Lung (tissue), 17 donors: ENCODE measurements at places on chromosomes 5 and 9. TPM values are rescaled to one million over a fixed set of nuclear protein-coding genes. Genes with fewer than 3 reads are reported as not detected.

SLC6A7 gene
- total RNA-seq, result not detected

FAF2 gene
- total RNA-seq, result 40.1 TPM

ZFP37 gene
- total RNA-seq, result 2.4 TPM

GRCh38 chr9:129166623-129167557 is 11.2 kb downstream of the IER5L start:
- DNase-seq, result peak; percentile 86

PCDHGA11 gene
- total RNA-seq, result 11.1 TPM

- DNase-seq, result no peak
These were observed 12.2 kb downstream of the ABCA1 start for GRCh38 chr9:104915753-104916152.

- peak; percentile 94 for DNase-seq
These were observed 1.4 kb downstream of the ATOSB start for GRCh38 chr9:35114113-35114839.

- DNase-seq, result no peak
These were observed 22.4 kb upstream of the NREP start for GRCh38 chr5:111779260-111779921.

GRCh38 chr9:36164989-36165388 is 4.2 kb upstream of the CCIN start:
- DNase-seq, result no peak

NFIB gene
- total RNA-seq, result 189 TPM

SLCO4C1 gene
- 18.8 TPM for total RNA-seq

MARVELD2 gene
- 25.6 TPM for total RNA-seq

GRCh38 chr9:93899609-93900435 is 55.3 kb downstream of the BARX1 start:
- DNase-seq, result no peak

MELK gene
- total RNA-seq, result 3.5 TPM

DNA sequence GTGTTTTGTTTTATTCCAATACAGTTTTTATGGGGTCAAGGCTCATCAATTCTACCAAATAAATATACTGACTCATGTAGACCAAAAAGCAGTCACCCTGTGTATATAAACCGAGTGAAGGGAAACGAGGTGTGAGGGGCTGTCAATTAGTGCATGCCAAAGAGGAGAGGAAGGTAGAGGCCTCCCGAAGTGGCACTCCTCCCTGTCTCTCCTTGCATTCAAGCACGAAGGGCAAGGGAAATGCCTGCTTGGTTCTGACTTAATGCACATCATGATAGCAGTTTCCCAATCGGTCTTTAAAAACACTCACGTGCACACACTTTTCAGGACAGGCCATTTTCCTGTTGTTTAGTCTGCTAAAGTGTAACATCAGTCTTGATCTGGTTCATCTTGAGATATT is 125.6 kb upstream of the SLCO6A1 start:
- no peak for DNase-seq

GRCh38 chr9:87516222-87516925 is 18.7 kb downstream of the DAPK1 start:
- DNase-seq, result no peak

CCL27 gene
- 0.55 TPM for total RNA-seq

DNA sequence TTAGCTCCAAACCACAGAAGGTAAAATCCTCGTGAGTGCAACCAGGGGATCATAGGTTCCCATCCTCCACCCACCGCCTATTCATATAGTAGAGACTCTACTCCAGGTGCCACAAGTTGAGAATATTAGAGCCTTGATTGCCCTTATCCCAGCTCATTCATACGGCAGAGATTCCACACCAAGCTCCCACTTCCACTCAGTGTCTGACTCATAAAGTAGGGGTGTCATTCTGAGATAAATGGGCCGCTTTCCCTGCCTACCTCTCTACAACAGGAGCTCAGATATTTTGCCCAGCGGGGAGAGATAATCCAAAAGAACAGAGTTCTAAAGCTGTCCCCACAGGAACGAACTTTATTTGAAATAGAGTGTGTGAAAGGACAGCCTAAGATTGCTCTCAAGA is 9.4 kb downstream of the SLC22A4 start:
- no peak for DNase-seq

IFNK gene
- total RNA-seq, result not detected

BTNL9 gene
- total RNA-seq, result 73.1 TPM

DNA sequence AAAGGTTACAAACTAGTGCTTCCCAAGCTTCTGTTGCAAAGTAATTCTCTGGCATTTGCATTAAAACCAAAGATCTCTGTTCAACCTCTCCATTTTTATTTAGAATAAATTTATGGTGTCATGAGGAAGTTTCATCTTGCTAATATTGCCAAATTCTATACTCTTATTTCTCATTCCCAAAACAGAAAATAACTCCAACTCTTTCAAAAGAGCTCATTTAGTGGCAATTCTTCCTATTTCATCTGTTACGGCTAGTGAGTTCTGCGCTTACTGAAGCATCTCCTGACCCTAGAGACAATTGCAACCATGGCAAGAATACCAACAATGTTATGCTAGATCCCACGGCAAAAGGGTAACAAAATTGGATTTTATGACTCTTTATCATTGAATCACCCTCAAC is 97.0 kb downstream of the HINT1 start:
- no peak for DNase-seq

GRCh38 chr9:20698782-20699181 is 14.7 kb downstream of the FOCAD start:
- DNase-seq, result no peak

GRCh38 chr5:122772446-122772845 is 2.4 kb upstream of the SNX2 start:
- no peak for DNase-seq

GRCh38 chr5:112647428-112647827 is 90.3 kb upstream of the APC start:
- DNase-seq, result no peak

GRCh38 chr9:68817079-68817875 is 112.2 kb downstream of the PIP5K1B start:
- no peak for DNase-seq

GFI1B gene
- 1.0 TPM for total RNA-seq

LVRN gene
- total RNA-seq, result 0.94 TPM

DNA sequence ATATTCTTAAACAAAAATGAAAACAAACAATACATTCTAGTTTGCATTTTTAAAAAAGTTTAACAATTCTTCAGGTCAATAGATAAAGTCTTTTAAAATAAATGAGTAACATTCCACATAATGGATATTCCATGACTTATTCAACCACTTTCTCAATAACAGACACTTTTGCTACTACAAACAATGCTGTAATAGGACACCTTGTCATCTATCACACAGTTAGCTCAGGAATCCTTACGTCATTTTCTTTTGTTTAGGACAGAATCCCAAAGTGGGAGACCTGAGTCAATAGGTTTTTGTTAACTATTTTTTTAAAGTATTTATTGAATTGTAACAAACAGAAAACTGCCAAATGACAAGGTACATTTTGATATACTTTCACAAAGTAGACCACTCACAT is 72.5 kb downstream of the CEP120 start:
- DNase-seq, result no peak

DNA sequence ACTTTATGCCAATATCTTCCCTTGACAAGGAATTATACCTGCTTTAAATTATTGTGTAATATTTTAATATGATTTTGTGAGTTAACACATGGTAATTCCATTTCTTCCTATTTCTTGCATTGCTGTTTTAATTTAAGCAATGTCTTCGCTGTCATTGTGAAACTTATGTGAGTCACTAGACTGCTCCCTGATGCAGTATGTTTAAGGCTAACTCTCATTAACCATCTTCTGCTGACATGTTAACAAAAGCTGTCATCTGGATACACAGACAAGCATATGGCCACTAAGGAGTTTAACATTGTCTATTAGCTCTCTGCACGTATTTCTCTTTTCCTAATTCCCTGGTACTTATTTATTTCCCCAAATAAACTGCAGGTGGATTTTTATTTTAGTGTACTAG is 980.8 kb upstream of the CTNND2 start:
- DNase-seq, result no peak

GRCh38 chr5:91095786-91096385 is 287.2 kb downstream of the ARRDC3 start:
- no peak for DNase-seq
